ENCODE measurements at places on chromosomes 12 and 14. TPM values are rescaled to one million over a fixed set of nuclear protein-coding genes. Genes with fewer than 3 reads are reported as not detected.

The E2F7 gene
- total RNA-seq: 34.2 TPM

The LRRIQ1 gene
- 2.3 TPM for total RNA-seq

The CACNA1C gene
- total RNA-seq: 1.3 TPM

The BMP4 gene
- total RNA-seq: 2.7 TPM

The RNU4-1 gene
- total RNA-seq: not detected

The CDK2 gene
- 23.2 TPM for total RNA-seq

The RARG gene
- total RNA-seq: 6.9 TPM

The TNFAIP2 gene
- total RNA-seq: 152 TPM

The GALNT16 gene
- 0.33 TPM for total RNA-seq

The SYNDIG1L gene
- total RNA-seq: not detected

- DNase-seq: no peak
Observed at GRCh38 chr12:88634008-88634407, 53.7 kb upstream of the KITLG start.

DNA sequence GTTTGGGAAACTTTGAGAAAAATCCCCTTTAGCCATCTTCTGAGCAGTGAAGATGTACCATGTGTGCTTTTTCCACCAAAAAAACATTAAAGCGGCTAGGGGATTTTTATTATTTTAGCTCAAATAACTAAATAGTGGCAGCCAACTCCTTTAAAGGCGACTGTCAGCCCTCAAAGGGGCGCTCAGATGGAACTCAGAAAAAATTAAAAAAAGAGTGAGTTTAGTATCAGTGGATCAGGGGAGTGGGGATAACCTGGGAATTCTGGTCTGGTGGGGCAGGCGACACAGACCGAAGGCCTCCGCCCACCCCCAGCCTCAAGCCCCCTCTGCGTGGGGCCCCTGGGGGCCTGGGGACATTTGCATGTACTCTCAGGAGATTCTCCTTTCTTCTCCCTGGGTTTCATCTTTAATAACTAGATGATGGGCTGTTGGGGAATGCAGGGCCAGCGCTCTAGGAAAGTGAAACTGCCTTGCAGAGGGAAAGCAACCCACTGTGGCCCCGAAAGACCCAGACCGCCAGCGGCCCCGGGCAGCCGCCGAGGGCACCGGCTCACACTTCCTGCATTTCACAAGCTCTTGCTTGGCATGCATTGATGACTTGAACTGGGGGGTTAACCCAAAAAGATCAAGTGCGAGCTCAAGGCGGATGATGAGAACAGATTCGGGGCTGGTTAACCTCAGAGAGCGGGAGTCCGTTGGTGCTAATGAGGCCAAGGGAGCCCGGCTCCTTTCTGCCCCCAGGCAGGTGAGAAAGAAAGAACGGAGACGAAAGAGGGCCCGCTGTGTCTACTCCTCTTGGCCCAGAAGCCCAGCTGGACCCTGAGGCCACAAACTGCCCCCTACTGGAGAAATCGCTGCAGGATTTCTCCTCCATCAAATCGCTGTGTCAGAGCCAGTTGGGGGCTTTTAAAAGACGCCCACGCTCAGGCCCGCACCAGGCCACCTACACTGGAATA, 7.3 kb upstream of the BATF start:
- DNase-seq: no peak

DNA sequence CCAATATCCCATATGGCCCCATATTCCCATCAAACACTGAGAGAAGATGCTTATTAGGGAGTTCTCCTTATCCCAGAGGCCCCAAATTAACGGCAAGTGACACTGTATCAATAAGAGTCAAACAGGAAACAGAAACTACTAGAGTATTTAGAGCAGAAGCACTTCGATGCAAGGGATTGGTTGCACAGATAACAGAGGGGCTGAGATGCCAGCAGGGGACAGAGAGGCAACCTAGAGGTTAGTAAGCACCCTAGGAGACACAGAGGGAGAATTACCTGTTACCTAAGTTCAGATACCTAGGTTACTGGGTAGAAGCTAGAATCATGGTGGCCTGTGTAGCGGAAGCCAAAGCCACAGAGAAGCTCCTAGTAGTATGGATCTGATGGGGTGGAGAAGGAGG, 2.9 kb downstream of the HEBP1 start:
- DNase-seq: no peak

DNA sequence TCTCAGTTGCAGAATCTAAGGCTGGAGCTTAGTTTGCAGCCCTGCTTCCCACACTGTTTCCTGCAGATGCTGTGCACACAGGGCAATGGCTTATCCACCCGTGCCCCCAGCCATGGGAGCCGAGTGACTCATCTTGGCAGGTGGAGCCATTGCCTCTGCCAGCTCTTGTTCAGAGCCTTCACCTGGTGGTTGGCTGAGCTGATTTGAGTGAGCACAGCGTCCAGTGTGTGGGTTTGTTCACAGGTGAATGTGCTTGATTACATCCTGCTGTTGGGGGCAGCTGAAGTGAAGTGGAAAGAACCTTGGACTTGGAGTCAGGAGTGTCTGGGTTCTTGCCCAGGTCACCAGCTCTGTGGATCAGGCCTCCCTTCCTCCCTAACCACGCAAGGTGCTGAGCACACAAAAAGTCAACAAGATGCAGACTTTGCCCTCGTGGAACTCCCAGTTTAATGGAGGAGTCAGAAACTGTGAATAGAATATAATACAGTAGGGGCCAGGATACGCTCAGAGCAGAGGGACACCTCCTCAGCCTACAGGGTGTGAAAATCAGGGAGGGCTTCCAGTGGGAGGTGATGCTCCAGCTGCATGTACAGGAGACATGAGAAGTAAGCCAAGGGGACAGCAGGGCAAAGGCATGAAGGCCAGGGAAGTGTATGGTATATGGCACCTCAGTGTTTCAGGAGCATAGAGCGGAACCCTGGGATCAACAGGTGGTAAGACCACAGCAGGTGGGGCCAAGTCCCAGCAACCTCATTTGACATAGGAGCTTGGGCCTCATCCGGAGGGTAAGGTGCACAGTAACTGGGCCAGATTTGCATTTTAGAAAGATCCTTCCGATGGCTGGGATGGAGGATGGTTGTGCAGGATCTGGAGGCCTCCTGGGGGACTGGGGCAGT, 22.8 kb downstream of the JDP2 start:
- peak; percentile 58 for DNase-seq

DNA sequence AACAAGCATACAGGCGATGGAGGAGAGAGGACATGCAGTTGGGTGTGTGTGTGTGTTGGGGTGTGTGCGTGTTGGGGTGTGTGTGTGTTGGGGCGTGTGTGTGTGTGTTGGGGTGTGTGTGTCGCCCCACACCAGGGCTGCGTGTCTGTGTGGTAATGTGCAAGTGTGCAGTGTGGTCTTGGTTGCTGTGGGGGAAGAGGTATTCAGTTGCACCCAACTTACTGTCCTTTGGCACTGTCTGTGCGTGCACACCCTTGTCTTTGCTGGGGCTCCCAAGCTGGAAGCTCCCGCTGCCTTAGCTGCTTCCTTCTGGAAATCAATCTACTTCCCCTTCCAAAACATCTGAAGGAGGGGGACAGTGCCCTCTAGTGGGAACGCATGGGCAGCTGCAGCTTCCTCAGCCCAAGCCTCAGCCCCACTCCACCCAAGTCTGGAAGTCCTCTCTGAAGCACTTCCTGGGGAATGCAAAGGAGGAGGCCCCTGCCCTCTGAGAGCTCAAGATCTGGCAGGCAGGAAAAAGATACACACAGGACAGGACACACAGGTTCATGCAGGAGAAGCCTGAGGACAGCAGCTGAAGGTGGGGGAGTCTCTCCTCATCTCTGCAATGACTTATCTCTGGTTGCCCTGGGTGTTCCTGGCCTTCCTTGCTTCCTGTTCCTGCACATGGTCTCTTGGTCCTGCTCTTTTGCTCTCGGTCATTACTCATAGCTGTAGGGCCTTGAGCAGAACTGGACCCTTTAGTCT, 13.1 kb downstream of the ASIC1 start:
- DNase-seq: no peak

DNA sequence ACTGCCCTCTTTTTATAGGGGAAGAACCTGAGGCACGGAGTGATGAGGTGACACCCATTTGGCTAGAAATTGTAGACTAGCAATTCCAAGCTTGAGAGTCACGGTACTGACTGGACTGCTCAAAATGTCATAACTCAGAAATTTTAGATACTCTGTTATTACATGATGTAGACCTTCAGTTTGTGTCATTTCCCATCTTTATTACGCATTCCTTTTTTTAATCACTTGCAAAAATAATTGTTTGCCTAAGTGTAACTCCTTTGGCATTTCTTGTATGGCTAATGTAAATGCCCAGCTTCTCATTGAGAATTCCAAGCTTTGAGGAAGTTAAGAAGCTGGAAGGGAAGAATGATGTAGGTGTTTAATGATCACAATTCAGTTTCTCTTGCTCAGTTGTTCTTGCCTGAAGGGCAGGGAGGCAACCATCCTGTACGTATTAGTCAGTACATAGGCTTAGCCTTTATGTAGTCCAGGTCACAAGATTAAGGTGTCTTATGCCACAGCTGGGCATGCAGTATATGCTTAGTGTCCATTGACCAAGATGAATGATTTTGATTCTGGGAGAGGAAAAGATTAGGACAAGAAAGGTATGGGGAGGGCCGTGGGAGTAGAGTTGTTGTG, 68.2 kb upstream of the EVL start:
- no peak for DNase-seq

- no peak for DNase-seq
Observed at GRCh38 chr14:53894456-53894855, 62.2 kb downstream of the BMP4 start.

GRCh38 chr14:65751510-65751909, 339.0 kb downstream of the FUT8 start:
- DNase-seq: no peak

DNA sequence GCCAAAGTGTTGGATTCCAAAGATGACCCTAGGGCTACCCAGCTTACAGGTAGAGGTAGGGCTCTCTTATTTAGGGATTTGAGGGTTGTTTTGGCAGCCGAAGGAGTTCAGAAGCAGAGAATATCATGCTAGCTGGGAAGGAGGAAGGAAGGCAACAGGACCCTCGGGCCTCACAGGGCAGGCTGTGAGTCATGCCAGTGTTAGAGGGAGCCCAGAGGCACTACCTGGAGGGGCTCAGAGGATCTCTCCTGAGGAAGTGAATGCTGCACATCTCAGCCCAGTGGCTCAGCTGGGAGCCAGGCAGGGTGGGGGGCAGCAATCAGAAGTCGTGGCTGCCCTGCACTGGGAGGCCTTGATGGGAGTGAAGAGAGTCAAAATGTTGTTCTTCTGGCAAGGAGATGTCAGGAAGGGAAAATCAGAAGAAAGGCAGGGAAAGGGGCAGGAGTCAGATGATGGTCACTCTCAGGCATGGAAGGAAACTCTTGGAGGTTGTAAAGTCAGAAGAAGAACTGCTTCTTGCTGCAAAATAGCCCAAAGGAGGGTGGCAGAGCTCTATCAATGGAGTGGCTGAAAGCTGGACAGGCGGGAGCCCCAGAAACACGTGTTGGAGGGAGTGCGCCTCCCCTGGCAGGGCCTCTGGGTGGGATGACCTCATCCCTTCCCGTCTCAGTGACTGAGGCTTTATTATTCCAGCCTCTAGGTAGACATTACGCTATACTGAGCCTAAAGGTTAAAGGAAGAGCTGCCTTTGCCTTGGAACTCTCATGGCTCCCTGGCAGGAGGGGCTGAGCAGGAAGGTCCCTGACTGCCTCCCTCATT, 141.3 kb downstream of the SMOC1 start:
- DNase-seq: no peak

- no peak for DNase-seq
Observed at GRCh38 chr14:70906793-70907175, 475 bp upstream of the PCNX1 start.

DNA sequence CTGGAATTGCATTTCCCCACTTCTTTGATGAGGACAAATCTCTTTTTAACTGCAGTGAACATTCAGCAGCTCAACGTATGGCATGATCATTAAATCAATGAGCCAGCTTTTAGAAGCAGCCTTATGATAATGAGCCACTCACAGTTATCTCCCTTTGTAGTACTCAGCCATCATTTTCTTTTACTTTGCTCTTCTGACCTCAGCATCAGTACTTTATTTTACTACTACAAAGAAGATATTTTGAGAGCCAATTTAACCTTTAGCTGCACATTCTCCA, 250.0 kb upstream of the CLEC14A start:
- no peak for DNase-seq

DNA sequence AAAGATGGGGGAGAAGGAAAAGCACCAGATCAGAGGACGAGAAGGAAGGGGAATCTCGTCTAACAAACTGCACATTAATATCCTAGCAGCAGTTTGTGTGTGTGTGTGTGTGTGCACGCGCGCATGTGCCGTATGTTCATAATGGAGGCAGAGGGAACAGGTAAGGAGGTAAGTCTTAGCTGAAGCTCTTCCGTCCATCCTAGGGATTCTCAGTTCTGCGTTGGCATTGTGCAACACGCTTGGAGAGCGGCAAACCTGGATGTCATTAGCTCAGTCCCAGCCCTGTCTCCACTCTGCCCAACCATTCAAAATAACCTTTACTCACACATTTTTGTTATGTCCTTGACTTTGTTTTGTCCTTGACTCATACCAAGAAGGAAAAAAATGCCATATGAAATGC, 1.6 kb upstream of the C1R start:
- DNase-seq: no peak

GRCh38 chr12:6039894-6040601, 84.4 kb downstream of the VWF start:
- DNase-seq: no peak

GRCh38 chr12:93130366-93131054, 201.4 kb upstream of the EEA1 start:
- DNase-seq: no peak

- no peak for DNase-seq
Observed at GRCh38 chr14:54251356-54251755, 145.5 kb upstream of the CDKN3 start.

DNA sequence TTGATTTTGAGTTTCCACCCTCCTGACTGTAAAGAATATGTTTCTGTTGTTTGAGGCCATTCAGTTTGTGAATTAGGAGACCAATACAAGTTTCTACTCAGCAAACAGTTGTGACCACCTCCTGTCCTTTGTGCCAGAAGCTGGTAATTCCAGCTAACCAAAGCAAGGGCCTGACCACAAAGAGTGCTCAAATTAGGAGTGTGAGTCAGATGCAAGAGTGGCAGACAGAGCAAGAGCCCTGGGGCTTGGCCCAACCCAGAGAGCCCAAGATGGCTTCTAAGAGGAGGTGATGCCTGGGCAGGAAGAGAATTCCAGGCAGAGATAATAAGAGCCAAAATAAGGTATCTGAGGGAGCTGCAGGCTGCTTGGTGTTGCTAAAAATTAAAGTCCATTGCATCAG, 77.7 kb upstream of the C14orf132 start:
- no peak for DNase-seq

GRCh38 chr12:111182382-111182781, 186.5 kb downstream of the PHETA1 start:
- DNase-seq: no peak

- no peak for DNase-seq
Observed at GRCh38 chr12:74031045-74031444, 506.6 kb upstream of the ATXN7L3B start.

GRCh38 chr12:100254876-100255275, 12.0 kb downstream of the DEPDC4 start:
- no peak for DNase-seq
